ENCODE measurements at places on chromosomes 3 and 15. TPM values are rescaled to one million over a fixed set of nuclear protein-coding genes. Genes with fewer than 3 reads are reported as not detected.

TADA3 gene
- total RNA-seq, result 32.3 TPM

BBX gene
- 19.9 TPM for total RNA-seq

ZIC1 gene
- 0.36 TPM for total RNA-seq

ETV5 gene
- total RNA-seq, result 4.3 TPM

UPK1B gene
- 0.96 TPM for total RNA-seq

DNA sequence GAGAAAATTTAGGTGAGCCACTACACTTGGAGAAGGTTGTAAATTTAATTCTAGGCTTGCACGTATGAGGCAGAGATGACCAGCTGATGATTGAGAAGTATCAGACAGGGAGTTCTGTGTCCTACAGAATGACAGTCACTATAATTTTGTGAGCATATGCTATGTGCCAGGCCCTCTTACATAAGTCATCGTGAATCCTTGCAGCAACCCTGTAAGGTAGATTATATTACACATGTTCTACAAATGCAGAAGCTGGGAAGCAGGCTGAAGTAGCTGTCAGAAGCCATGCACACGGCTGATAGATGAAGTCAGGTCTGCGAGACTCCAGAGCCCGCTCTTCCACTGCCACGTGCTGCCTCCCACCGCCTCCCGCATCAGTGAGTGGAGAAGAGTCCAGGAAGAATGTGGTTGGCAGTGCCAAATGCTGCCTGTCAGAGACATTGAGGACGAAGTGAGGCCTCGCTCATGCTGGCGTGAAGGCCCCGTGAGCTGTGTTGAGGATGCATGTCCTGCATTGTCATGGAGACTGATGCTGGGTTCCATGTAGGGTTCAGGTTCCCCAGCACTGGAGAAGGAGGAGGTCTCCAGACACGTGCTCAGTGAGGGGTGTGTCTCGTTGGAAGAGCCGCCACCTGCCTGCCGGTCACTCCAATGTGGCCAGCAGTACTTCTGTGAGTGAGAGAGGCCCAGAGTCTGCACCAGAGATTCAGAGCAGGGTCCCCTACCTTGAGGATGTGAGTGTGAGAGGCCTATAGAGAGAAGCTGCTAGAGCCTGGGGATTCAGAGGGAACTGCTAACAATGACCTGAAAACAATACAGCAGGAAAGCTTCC, 123.3 kb upstream of the PLXNA1 start:
- no peak for ATAC-seq

DNA sequence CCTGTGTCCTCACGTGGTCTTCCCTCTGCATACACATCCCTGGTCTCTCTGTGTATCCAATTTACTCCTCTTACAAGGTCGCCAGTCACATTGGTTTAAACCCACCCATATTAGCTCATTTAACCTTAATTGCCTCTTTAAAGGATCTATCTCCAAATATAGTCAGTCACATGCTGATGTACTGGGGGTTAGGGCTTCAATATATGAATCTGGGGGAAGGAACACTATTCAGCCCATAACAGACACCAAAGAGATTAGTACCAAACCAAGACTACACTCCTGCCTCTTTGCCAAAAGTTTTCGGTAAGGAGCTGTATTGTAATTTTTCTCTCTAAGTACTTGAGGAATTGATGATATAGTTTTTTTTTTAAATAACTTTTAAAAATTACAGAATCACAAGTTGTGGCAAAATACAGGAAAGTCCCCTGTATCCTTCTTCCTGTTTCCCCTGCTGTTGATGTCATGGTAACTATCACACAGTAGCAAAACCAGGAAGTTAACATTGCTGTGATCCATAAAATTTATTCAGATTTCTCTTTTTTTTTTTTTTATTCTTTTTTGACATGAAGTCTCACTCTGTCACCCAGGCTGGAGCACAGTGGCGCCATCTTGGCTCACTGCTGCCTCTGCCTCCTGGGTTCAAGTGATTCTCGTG, 67.8 kb downstream of the SLCO3A1 start:
- ATAC-seq, result no peak

GRCh38 chr3:49802719-49803464, at the start of gene INKA1:
Gene INKA1 (plus strand): TSS chr3:49803261. CDS start chr3:49803393, 132 bp downstream.
- peak; percentile 81 for ATAC-seq

GRCh38 chr15:64521726-64522164, 61.4 kb downstream of the ZNF609 start:
- peak; percentile 73 for ATAC-seq

DNA sequence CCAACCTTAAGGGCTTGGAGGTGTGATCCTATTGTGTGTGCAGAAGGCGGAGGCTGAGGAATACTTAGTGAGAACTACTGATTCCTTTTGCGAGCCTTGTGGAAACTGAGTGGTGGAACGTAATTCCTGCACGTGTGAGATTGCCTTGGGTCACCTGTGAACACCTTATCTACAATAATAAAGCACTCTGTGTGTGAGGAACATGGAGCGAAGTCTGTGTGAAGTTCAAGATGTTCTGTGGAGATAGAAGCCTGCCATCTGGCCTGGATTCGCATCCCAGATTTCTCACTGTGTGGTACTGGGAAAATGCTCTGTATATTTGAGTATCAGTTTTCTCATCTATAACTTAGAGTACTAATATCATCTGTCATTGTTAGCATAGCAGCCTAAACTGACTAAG, 179.5 kb upstream of the PDZRN3 start:
- ATAC-seq, result no peak

- ATAC-seq, result peak; percentile 57
These were observed 82.6 kb downstream of the TGFBR2 start for GRCh38 chr3:30688776-30689641.

DNA sequence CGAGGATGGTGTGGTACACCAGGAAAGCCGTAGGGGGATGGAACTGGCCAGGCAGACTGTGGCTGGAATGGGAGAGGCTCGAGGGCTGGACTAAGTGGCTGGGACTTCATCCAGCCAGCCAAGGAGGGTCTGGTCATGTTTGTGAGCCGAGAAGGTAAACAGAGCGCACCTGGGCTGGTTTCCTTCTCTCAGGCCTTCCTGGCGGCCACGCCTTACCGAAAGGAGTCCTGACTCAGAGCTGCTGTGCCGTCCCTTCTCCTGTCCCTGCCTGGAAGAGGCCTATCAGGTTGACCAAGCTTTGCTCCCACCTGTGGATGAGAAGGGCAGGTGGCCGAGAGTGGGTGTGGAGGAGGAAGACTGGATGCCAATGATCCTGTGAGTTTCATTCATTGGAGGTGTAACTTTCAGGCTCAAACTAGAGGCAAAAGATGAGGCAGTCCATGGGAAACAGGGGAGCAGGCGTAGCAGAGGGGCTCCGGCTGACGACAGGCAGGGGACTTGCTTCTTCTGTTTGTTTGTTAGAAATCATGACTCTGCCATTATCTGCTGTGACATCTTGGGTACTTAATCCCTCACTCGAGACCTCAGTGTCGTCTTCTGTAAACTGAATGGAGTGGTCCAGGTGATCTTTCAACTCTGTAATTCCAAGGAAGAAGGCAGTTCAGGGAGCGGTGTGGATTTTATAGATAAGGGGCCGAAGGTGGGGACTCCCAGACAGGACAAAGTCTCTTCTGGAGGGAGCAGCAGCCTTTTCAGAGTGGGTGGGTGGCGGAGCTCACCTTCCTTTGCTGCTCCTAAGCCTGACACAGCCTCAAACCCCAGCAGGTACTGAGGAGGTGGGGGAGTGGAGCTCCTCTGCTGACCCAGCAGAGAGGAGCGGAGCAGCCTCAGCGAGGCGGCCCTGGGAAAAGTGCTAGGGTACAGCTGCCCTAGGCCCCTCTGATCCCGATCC, 71.8 kb upstream of the GATM start:
- peak; percentile 87 for ATAC-seq

DNA sequence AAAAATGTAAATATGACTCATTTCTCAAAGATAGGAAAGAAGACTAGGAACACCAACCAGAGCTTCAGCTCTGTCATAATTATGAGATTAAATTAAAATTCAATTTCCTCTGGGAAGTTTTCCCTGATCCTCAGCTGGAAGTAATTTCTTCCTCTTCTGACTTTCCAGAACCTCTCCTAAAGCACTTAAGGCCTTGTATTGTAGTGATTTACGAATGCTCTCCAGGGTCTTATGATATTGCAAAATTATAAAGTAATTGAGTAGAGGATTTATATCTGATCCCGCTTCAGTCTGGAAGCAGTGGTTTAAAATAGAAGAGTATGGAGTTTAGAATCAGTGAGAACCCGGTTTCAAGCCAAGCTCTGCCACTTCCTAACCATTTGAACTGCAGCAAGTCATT, 279.8 kb downstream of the ZPLD1 start:
- no peak for ATAC-seq

DNA sequence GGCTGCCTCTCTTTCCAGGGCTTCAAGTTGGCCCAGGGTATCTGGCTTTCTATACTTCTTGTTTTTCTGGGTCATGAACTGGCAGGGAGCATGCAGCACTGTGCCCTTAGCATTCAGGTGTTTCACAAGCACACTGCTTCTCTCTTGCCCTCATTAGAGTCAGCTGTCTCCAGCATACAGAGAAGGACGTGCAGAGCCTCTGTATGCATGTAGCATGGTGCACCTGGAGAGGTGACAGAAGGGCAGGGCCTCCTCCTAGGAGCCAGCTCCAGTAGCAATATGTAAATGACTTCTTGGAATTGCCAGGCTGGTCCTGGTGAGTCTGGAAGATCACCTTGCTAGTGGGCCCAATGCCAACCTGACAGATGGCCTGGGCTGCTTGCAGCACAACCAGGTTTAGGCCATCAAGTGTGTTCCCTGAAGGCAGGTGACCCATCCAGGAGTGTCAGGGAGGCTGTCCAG, 44.8 kb upstream of the ATP2C1 start:
- peak; percentile 84 for ATAC-seq

GRCh38 chr3:60010781-60011180, 961.0 kb upstream of the CFAP20DC start:
- ATAC-seq, result no peak

- no peak for ATAC-seq
These were observed 353.2 kb upstream of the SOX2 start for GRCh38 chr3:181358562-181358961.

- no peak for ATAC-seq
These were observed 1.8 kb downstream of the PIK3CA start for GRCh38 chr3:179149951-179150350.

Measured in esophagus mucosa (tissue), 1 donor.